KBM-7 (cell line): ENCODE measurements at places on chromosomes 3 and 15.

GRCh38 chr15:80587007-80587406, 108.1 kb upstream of the ABHD17C start:
- DNase-seq = no peak

- no peak for DNase-seq
Observed at GRCh38 chr15:71437919-71438318, 322.6 kb downstream of the THSD4 start.

DNA sequence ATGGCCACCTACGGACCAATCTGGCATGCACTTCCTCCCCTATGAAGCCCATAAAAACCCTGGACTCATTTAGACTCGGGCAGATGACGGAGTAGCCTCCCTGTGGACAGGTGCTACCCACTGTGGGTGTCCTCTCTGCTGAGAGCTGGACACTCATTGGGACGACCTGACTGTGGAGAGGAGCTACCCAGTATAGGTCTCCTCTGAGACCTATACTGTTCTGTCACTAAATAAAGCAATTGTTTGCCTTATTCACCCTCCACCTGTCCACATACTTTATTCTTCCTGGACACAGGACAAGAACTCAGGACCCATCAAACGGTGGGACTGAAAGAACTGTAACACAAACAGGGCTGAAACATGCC, 53.3 kb upstream of the CADM2 start:
- no peak for DNase-seq

DNA sequence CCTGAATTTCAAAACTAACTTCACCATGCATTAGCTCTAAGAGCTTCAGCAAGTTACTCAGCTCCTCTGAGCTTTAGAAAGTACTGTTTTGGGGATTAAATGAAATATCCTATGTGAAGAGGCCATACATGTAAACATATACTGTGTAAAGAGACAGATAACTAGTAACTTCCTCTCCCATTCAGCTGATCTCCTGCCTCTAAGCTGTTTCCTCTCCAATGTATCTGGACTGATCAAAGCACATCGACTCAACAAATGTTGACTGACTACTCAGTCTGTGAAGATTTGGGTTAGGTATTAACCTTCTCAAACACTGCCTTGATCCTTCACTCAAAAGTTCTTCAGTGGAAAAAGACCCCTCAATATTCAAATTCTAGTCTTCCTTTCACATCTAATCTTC, 82.0 kb downstream of the BOC start:
- no peak for DNase-seq

- DNase-seq = no peak
Observed at GRCh38 chr3:149390772-149391212, 13.3 kb upstream of the TM4SF1 start.
